Bone marrow (tissue), 2 donors: ENCODE measurements at places on chromosomes 4 and X.

DNA sequence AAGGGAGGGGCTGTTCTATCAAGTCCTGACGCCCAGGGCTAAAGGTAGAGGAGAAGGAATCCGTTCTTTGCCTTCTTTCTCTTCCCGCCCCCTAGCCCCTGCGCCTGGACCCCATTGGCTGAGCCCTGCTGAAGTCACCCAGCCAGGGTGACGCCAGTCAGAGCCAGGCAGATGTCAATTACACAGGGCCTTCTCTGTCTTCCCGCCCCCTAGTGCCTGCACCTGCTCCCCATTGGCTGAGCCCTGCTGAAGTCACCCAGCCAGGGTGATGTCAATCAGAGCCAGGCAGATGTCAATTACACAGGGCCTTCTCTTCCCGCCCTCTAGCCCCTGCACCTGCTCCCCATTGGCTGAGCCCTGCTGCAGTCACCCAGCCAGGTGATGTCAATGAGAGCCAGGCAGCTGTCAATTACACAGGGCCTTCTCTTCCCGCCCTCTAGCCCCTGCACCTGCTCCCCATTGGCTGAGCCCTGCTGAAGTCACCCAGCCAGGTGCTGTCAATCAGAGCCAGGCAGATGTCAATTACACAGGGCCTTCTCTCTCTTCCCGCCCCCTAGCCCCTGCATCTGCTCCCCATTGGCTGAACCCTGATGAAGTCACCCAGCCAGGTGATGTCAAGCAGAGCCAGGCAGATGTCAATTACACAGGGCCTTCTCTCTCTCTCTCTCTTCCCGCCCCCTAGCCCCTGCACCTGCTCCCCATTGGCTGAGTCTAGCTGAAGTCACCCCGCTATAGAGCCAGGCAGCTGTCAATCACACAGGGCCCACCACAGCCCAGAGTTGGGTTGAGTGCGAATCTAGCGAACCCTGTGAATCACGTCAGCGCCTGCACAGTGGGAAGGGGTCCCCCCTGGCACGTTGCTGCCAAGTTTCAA is 46.4 kb downstream of the ASMT start:
- DNase-seq = peak; percentile 7

DNA sequence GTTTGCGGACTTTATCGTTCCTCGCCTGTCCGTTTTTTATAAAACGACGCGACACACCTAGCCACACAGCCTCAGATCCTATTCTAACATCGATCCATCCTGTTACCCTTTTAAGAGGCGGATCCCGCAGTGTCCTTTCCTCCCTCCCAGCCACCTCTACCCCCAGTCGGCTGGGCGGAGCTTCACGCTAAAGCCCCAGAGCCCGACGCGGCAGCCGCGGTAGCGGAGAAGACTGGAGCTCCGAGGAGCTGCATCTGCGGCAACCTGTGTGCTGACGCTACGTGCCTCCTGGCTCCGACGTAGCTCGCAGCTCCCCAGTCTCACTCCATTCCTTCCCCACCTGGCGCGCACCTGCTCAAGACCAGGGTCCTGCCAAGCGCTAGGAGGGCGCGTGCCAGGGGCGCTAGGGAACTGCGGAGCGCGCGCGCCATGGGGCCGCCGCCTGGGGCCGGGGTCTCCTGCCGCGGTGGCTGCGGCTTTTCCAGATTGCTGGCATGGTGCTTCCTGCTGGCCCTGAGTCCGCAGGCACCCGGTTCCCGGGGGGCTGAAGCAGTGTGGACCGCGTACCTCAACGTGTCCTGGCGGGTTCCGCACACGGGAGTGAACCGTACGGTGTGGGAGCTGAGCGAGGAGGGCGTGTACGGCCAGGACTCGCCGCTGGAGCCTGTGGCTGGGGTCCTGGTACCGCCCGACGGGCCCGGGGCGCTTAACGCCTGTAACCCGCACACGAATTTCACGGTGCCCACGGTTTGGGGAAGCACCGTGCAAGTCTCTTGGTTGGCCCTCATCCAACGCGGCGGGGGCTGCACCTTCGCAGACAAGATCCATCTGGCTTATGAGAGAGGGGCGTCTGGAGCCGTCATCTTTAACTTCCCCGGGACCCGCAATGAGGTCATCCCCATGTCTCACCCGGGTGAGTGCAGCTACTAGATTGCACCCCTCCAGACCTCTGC is at the start of gene RNF128:
Gene RNF128 (plus strand): TSS at position 217 of the 953 bp plus-strand sequence. CDS start 213 bp downstream, at position 430.
- DNase-seq = no peak

- DNase-seq = no peak
These were observed 8.3 kb downstream of the CYTL1 start for GRCh38 chr4:5010984-5011383.

GRCh38 chrX:18964026-18964425 is 19.9 kb downstream of the PHKA2 start:
- no peak for DNase-seq

DNA sequence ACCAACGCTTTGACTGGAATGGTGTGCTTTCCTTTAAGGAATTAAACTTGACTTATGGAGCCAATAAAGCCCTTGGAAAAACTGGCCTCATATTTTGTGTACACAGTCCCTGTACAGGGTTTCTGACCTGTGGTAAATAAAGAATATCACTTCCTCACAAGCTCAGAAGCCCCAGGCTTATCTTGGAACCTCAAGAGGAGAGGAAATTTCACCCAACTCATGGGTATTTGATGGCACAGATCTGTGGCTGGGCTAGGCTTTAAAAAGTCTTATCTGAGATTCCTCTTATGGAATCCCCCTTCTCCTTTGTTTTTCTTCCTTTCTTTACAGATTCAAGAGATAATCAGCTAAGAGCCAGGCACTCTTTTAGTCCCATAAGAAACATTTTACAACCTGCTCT is 89.3 kb upstream of the USP38 start:
- no peak for DNase-seq

DNA sequence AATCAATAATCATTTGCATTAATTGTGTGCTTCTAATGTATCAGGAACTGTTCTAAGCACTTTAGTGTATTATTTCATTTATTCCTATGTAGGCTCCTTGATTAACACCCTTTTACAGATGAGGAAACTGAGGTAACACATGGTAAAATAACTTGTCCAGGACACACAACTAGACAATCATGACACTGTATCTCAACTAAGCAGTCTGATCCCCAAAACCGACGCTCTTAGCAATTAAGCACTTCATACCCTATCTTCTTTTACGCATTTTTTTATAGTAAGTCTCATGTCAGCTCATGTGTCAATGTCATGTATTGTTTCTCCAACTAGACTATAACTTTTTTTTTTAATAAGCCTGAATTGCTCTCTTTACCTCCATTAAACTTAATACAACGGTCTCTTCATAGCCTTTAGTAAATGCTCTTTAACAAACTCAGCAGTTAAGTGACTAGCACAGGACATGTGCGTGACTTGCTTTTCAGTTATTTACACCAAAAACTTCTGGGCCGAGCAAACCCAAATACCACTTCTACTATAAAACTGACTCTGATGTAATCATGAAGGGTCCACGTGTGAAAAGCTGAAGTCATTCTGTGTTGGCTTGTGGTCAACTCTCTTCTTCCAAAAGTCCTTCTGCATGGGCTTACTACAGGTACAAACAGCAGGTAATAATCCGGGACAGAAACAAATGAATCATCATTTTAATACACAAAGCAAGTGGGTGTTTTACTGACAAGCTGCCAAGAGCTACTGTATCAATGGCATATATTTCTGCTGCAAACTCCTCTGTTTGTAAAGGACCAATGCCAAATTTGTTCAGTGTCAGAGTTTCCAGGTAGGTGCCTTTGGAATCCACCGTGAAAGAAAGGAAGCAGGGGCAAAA is 7.9 kb upstream of the AMBN start:
- DNase-seq = no peak

- no peak for DNase-seq
These were observed 73.9 kb upstream of the MED14 start for GRCh38 chrX:40809210-40809609.

DNA sequence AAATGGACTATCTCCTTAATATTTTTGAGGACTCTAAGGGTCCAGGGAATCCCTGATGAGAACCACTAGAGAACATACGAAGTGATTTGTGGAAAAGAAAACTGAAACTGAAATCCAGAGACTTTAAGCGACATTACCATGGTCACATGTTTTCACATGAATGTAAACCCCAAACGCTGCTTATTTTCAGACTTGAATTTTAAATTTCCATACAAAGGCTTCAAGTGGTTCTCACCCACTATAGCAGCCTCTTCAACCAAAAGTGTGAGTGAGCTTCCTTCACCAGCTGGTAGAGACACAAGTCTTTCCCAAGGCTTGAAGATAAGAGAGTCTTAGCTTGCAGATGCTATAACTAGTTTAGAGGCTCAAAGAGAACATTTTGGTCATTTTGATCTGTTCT is 232.7 kb downstream of the MGST2 start:
- peak; percentile 52 for DNase-seq

GRCh38 chr4:16023776-16024408 is 59.9 kb downstream of the PROM1 start:
- DNase-seq = no peak

DNA sequence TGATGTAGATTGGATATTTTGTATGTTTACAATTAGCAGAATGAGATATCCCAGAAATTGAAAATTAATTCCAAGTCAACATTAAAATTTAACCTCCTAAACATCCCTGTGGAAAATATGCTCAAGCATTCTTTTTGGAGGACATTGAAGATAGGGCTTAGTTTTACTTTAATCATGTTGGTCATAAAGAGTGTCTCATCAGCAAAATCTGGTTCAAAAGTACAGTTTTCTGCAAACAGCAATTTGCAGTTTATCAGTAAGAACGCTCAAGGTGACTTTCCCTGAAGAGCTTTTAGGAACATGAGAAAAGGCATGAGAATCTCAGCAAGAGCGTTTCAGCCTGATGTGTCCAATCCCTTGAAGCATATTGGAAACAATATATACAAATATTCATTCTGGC is 889.8 kb downstream of the CENPC start:
- no peak for DNase-seq

GRCh38 chr4:726838-727237 is 21.2 kb downstream of the PCGF3 start:
- no peak for DNase-seq
